Esophagus squamous epithelium (tissue), 5 donors: ENCODE measurements at places on chromosomes 12 and 14. TPM values are rescaled to one million over a fixed set of nuclear protein-coding genes. Genes with fewer than 3 reads are reported as not detected.

DNA sequence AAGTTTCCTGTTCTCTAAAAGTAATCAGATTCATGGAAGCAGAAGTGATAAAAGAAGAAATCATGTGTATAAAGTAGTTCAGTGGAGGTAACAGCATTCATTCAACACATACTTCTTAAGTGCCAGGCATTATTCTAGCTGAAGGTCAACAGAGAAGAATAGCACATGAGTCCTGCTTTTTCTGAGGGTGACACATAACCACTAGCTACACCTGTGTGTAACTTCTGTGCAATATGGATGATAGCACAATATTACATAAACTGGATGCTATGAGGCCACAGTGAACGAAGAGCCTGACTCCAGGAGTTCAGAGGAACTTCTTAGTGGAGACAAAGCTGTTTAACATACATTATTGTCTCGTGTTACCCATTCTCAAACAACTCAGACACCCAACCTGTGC lies 114.3 kb upstream of the PCED1B start:
- no peak for DNase-seq

Gene CCND2
- total RNA-seq: 41.9 TPM

Gene KLHL42
- 12.4 TPM for total RNA-seq

Gene UBC
- 1,417 TPM for total RNA-seq

DNA sequence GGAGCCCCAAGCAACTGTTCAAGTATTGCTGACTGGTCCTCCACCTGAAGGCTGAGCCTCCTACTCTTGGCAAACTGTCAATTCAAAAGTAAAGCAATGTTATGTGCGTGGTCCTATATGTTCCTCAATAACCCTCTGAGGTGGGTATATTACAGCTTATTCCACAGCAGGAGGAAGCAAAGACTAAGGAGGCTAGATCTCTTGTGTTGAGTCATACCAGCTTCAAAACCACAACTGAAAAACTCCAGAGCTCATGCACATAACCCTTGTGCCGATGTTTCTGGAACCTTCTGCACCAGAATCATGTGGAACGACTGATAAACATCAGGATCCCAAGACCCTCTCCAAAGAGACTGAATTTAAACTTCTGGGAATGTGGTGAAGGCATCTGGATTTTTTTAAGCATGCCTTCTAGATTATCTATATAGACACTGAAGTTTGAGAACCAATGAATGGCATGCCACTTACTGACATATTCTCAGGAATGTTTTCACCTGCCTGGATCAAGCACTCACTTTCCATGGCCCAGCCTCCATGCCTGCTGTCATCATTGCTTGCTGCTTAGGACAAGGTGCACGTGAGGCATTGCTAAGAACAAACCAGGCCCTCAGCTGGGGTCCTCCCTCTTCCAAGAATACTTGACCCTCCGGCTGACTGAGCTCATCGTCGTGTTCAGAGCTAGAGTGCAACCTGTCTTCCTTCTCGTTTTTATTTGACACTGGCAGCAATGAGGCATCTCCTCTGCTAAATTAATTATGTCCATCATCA lies 194.7 kb downstream of the BCL11B start:
- no peak for DNase-seq
